ENCODE measurements at places on chromosomes 4 and X. TPM values are rescaled to one million over a fixed set of nuclear protein-coding genes. Genes with fewer than 3 reads are reported as not detected.

The RASL11B gene
- 0.28 TPM for total RNA-seq

The UGT2A1 gene
- total RNA-seq, result not detected

The SPANXN4 gene
- not detected for total RNA-seq

The PPP1R2C gene
- not detected for total RNA-seq

The S100P gene
- 0.18 TPM for total RNA-seq

The SHISA3 gene
- total RNA-seq, result 0.65 TPM

The SPIN2A gene
- 0.57 TPM for total RNA-seq

Data from smooth muscle cell of bladder (primary cell).